ENCODE measurements at places on chromosomes 3 and 15.
A peak's percentile ranks its signal among the peaks of the same experiment; 100 is the strongest.

GRCh38 chr15:74785194-74786032 lies 3.5 kb downstream of the CSK start:
- DNase-seq, result peak; percentile 43

- DNase-seq, result no peak
These were observed 991.2 kb downstream of the TUSC7 start for GRCh38 chr3:117700573-117701360.

- no peak for DNase-seq
These were observed 42.5 kb upstream of the RFX7 start for GRCh38 chr15:56286213-56286612.

DNA sequence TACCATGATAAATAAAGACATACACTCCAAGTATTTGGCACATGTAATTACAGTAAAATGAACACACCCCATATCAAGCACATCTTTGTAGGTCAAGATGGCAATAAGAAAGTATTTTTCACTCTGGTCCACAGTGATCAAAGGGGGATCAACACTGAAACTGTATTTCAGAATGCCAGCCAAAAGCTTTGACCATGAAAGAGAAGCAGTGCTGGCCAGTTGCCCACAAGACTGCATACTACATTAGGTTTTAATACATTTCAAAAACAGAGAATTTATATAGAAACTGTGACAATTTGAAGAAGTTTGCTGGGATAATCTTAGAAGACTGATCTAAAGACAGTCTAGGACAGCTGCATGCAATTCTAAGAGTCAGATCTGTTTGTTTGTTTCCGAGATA lies 1035.3 kb downstream of the FHIT start:
- DNase-seq, result peak; percentile 26

DNA sequence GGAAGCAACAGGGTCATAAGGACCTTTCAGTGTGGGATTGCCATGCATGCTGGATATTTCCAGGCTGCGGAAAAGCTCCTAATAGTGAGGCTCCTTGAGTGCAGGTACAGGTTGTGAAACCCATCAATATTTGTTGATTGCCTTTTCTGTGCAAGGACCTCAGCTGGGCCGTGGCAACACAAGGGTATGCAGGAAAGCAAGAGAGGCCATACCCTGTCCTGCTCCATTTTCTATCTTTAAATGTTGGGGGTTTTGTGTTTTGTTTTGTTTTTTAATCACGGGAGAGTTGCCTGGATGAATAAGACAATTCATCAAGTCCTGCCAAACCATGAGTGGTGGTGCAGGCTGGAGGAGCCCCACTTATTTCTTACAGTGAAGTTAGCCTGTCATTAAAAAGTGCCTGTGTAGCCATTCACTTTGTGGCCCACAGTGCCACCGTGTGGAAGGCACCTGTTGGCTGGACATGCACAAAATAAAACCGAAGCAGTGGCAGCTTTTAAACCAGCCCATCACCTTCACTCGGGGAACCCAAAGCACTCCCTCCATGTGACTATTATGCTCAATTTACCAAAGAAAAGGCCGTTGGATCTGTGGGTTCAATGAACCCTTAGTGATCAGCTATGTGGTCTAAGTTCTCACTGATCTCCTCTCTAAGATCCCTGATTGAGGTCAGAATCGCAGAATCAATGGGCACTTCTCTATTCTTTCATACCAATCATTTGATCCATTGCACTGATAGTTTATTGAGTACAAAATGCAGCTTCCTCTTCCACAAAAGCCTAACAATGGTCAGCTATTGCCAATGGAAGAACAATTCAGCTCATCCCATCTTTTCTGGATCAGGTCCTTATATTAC lies 42.2 kb downstream of the CLDN18 start:
- DNase-seq, result peak; percentile 40

GRCh38 chr3:177460047-177460446 lies 262.8 kb upstream of the TBL1XR1 start:
- DNase-seq, result no peak

- DNase-seq, result no peak
These were observed 21.0 kb downstream of the ILDR1 start for GRCh38 chr3:122000936-122001605.

GRCh38 chr15:73482166-73482565 lies 39.2 kb downstream of the REC114 start:
- DNase-seq, result no peak

DNA sequence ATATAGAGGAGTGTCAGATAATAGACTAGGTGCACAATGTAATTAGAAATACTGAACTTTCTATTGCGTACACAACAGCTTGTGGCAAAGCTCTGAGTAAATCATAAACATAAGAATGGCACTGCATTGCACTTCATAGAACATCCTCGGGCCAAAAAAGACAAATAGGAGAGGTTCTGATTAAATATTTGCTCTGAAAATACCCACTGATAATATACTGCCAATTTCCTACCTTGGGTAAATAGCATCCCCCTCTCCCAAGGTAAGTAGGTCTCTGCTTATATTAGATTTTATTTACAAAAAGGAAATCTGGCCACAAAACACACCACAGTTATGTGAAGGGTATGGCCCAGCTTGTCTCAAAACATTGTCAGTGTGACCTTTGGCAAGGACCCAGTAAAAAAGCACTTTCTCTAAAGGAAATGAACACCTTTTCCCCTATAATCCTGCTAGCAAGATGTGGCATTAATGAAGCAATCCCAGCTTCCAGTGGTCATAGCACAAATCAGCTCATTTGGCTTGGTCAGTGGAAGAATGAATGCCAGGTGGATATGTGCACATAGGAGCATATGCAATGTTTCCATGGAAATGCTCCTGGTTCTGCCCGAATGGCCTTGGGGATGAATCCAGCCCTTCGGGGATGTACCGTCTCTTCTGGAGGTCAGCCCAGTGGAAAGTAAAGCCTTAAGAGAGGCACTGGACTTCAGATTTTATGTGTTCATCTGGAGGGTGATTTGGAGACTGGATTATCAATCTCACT lies 315.9 kb downstream of the LSAMP start:
- DNase-seq, result no peak

DNA sequence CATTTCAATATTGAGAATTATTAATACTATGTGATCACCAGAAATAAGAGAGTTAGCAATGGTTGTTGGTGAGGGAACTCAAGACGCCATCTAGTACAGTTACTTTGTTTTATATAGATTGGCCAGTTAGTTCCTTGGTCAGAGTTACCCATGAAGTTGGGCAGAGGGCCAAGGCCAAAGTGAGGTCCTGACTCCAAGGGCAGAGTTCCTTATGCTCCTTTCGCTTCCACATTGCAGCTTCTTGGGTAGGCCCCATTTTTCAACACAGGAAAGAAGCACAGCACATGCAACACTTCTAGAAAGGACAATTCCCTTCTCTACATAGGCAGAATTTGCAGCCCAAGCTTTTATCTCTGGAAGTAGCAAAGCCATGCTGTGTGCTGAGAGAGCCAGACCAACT lies 178.6 kb downstream of the KCNAB1 start:
- DNase-seq, result peak; percentile 56

GRCh38 chr15:25236143-25236860 lies 202.5 kb downstream of the UBE3A start:
- DNase-seq, result no peak
